ENCODE measurements at places on chromosomes 11 and 22. TPM values are rescaled to one million over a fixed set of nuclear protein-coding genes. Genes with fewer than 3 reads are reported as not detected.

Gene SLC25A18
- total RNA-seq, result not detected

Gene PRG3
- not detected for total RNA-seq

Gene MOGAT2
- 0.13 TPM for total RNA-seq

Gene PDE3B
- total RNA-seq, result 8.6 TPM

Gene OR52I1
- not detected for total RNA-seq

Gene MUC5AC
- not detected for total RNA-seq

Gene PLA2G3
- total RNA-seq, result not detected

Gene EMSY
- total RNA-seq, result 28.4 TPM

Gene SLC22A25
- not detected for total RNA-seq

Gene INS
- not detected for total RNA-seq

Gene PGR
- total RNA-seq, result 0.86 TPM

Gene OR8A1
- total RNA-seq, result not detected

Gene FREY1
- 2.2 TPM for total RNA-seq

Gene OR2AG1
- under 0.01 TPM for total RNA-seq

Gene KRTAP5-7
- total RNA-seq, result 0.13 TPM

Gene HTR3B
- not detected for total RNA-seq

Gene PGM2L1
- total RNA-seq, result 10.3 TPM

Gene MAPK8IP2
- total RNA-seq, result 0.86 TPM

Gene PIH1D2
- total RNA-seq, result 5.5 TPM

Gene P2RX6
- total RNA-seq, result 3.1 TPM

Gene OLFML1
- 1.3 TPM for total RNA-seq

Gene AMOTL1
- 39.7 TPM for total RNA-seq

Gene YAP1
- total RNA-seq, result 171 TPM

Gene HEPHL1
- not detected for total RNA-seq

Gene GLYATL1
- total RNA-seq, result 0.13 TPM

Gene GLYATL2
- total RNA-seq, result 1.5 TPM

Gene RBMXL2
- not detected for total RNA-seq

Gene VPREB1
- total RNA-seq, result not detected

Gene IRAG1
- total RNA-seq, result 2.1 TPM

Gene CARD10
- total RNA-seq, result 13.1 TPM

Gene TENM4
- total RNA-seq, result 0.13 TPM

Gene KIF18A
- 12.0 TPM for total RNA-seq

Gene CDHR5
- total RNA-seq, result not detected

Gene ALG9
- 43.1 TPM for total RNA-seq

Gene UPB1
- not detected for total RNA-seq

Gene CCDC86
- 6.2 TPM for total RNA-seq

Gene OR5B21
- 0.22 TPM for total RNA-seq

Gene GDPD4
- not detected for total RNA-seq

Gene OR4A16
- not detected for total RNA-seq

Gene SLC37A2
- 0.52 TPM for total RNA-seq

Gene CDC45
- total RNA-seq, result 4.8 TPM

Gene ZNF280B
- total RNA-seq, result 1.6 TPM

Gene NPAS4
- total RNA-seq, result not detected

Gene CAPRIN1
- total RNA-seq, result 269 TPM

Gene SMC1B
- total RNA-seq, result under 0.01 TPM

Gene MOV10L1
- 0.43 TPM for total RNA-seq

Gene TMEM25
- total RNA-seq, result 15.0 TPM

Gene DGCR6L
- total RNA-seq, result 48.0 TPM

Gene MYOD1
- total RNA-seq, result not detected

Gene CNGA4
- not detected for total RNA-seq

Gene OSBPL5
- total RNA-seq, result 42.9 TPM
